Activated T-helper 9 cell treated with anti-CD3 and anti-CD28 coated beads, Interleukin-2, amount 50 U/mL, for 16 hours (primary cell): ENCODE measurements at places on chromosomes 5 and 9.

DNA sequence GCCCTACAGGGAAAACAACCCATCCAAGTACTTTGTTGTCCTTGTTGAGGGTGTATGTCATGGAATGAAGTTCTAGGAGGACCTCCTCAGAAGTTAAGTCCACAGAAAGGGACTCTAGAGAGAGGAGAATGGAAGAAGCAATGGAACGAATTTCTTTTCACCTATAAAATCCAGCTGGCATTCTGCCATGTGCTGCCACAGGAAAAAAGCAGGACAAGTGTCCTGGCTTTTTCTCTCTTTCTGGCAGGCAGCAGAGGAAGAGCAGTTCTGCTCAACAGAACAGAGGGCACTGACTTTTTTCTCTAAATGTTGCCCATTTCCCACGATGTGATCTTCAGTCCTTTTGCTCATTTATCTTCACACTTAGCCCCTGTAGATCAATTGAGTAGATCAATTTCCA lies 240.8 kb downstream of the MCTP1 start:
- DNase-seq = no peak

DNA sequence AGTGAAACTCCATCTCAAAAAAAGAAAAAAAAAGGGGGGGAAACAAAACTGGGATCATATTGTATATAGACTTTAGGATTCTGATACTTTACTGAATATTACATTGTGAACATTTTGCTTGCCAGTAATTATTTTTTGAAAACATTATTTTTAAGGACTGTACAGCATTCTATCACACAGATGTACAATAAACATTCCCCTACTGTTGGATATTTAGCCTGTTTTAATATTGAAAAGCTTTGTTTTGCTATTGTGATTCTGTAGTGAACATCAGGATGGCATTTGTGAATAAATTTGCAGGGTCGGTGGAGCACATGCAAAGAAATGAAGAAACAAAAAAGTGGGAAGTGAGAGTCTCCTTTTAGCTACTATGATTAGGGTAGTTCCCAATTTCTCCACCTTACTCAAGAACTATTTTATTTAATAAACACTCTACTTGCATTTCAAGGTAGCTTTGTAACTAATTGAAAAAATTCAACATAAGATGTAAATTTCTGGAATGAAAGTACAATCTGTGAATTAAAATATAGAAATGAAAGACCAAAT lies 18.7 kb downstream of the RASGRF2 start:
- no peak for DNase-seq

DNA sequence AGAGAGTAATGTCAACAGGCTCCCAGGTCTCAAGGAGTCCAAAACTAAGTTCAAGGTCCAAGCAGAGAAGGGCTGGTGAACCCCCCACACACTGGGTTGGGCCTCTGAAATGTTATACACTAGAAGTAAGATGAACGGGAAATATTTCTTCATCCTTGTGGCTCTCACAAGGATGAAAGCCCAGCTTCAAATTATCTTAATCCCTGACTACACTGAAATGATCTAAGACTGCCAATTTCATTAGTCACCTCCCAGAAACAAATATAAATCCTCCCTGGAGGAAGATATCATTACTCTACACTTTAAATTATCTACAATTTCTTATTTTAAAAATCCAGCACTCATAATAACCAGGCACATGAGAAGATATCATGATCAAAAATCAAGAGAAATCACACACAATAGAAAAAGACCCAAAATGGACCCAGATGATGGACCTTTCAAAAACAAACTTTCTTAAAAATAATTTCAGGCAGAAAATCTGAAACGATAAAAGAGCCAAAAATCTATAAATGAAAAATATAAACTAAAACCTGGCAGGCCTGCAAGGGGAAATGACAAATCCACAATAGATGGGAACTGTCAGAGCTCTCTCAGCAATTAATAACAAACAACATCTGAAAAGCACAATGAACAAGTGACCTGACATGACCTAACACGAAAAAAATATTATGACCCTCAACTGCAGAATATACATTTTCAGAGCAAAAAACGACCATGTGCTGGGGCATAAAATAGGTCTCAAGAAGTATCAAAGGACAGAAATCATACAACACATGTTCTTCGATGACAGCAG lies 117.4 kb downstream of the GPR21 start:
- DNase-seq = no peak

DNA sequence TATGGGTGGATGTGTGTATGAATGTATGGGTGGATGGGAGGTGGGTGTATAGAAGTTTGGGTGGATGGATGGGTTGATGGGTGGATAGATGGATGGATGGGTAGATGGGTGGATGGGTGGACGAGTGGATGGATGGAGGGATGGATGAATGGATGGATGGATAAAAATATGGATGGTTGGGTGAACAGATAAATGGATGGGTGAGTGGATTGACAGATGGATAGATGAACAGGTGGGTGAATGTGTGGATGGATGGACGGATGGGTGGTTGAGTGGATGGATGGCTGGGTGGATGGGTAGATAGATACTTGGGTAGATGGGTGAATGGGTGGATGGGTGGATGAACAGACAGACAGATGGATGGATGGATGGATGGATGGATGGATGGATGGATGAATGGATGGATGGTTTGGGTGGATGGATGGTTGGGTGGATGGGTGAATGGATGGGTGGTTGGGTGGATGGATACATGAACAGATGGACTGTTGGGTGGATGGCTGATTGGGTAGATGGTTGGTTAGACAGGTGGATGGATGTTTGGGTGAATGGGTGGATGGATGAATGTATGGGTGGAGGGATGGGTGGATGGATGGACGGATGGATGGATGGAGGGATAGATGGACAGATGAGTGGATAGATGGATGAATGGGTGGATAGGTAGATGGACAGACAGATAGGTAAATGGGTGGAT lies 166.8 kb downstream of the IRX2 start:
- no peak for DNase-seq

- DNase-seq = no peak
Measured at GRCh38 chr5:10639846-10640368, 76.0 kb downstream of the ANKRD33B start.

DNA sequence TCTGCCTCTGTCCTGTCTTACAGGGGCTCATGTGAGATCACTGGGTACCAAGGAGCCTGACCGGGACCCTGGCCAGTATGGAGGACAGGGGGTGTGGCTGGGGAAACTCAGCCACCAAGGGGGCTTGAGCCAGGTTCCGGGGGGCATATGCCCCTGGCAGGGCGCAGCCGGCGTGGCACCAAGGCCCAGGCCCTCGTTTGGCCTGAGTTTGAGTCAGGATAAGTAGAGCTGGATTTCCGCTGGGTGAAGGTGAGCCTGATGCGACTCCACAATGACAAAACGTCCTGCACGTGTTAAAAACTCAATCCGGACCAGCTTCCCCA lies 616 bp upstream of the TSPAN17 start:
- no peak for DNase-seq

DNA sequence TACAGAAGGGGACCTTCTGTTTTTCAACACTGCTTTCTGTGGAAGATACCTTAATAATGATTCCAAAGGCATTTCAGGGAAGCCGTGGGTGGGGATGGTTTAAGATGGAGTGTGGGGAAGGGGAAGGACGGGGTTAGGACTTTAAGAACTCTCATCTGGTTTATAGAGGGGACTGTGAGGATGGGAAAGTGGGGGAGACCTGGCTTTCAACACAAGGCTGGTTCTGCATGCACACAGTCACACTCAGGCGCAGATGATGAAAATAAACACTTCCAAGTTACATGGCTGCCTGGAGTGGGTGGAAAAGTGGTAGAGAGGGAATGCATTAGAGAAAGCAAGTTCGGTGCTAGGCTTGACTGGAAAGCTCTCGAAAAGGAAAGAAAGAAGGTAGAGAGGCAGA lies 4.9 kb downstream of the MSANTD3 start:
- no peak for DNase-seq

DNA sequence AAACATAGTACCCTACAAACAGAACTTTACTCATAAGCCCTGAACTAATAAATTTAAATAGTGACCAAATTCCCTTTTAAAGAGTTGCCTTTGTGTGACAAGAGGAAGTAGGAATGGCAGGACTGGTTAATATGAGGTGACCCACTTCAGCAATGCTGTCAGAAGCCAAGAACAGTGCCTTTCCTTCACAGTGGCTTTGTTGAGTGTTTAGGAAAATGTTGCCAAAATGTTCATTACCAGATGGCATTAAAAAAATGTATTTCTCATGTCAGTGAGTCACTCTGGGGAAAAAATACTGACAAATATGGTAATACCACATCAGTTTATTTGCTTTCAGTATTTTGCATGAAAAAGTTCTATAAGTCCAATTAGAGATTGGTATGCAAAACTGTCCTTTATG lies 103.3 kb downstream of the DIRAS2 start:
- DNase-seq = no peak

DNA sequence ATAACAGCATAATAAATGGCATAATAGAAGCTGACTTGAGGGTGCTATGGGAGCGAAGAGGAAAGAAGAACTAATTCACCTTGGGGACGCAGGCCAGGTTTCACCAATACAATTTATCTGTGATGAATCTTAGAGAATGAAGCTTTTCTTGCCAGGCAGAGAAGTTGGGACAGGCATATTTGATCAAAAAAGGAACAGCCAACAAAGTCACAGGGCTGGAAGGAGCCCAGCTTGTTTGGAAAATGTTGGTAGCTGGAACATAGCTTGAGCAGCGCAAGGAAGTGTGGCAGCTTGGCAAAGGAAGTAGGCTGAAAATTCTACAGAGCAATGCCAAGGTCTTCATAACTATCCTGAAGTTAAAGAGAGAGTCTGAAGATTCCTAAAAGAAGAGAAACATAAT lies 181.5 kb upstream of the OR13F1 start:
- no peak for DNase-seq

- no peak for DNase-seq
Measured at GRCh38 chr5:137407090-137407489, 92.0 kb downstream of the SPOCK1 start.

- no peak for DNase-seq
Measured at GRCh38 chr9:36138496-36138895, 2.0 kb downstream of the GLIPR2 start.

GRCh38 chr5:45093377-45093776 lies 284.6 kb downstream of the MRPS30 start:
- no peak for DNase-seq

- DNase-seq = no peak
Measured at GRCh38 chr5:115735108-115735998, 81.1 kb downstream of the CDO1 start.
